GOT3 (cell line): ENCODE measurements at places on chromosomes 12 and 14.

DNA sequence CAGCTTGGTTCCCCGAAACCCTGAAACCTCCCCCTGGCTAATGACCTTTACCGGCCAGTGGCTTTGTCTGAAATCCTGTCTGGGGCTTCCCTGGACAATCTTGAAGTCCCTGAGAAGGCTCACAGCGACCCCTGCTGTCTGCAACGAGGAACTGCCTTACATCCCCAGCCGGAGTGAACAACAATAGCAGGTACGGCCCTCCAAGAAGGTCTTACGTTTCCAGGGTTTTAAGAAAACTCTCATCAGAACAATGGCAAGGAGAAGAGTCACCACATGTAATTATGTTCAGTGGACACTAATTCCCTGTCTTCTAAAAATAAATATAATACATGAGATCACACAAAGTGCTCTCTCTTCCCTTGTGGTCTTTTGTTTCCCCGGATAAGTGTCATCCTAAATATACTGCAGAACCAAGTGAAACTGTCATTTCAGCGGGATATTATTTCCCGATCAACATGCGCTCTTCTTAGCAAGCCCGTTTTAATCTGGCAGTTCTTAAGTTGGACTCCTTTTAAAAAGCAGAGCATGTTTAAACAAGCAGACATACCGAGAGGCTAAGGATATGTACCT, 53.3 kb downstream of the RBM19 start:
- DNase-seq: no peak

GRCh38 chr12:3102771-3103410, 25.7 kb downstream of the TSPAN9 start:
- DNase-seq: no peak

- no peak for DNase-seq
Measured at GRCh38 chr12:18970603-18971002, 158.9 kb upstream of the PLEKHA5 start.

DNA sequence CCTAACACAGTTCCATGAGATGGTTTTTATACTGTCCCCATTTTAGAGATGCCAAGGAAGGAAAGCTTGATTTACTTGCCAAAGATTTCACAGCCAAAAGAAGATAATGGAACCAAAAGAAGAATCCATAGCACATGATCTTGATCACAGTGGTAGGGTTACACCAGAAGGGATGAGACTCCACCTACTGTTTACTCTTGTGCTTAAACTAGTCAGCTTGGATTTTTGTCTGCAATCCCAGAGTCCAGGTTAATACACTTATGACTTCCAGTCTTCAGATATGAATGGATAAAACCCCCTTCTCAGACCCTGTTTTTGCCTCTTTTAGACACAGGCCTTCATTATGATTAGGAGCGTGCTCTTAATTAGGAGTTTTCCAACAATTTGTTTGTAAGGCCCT, 454.2 kb downstream of the AEBP2 start:
- DNase-seq: no peak

DNA sequence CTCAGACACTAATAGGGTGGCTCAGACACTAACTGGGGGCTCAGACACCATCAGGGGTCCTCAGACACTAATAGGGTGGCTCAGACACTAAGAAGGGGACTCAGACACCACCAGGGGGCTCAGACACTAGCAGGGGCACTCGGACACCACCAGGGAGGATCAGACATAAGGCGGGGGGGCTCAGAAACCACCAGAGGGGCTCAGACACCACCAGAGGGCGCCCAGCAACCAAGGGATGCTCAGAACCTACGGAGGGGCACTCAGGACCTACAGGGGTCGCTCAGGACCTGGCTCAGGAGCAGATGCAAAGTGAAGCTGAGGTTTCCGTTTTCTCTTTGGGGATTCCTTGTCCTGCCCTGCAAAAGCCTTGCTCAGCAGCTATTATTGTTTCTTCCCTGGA, 448.5 kb downstream of the TMEM121 start:
- DNase-seq: no peak

DNA sequence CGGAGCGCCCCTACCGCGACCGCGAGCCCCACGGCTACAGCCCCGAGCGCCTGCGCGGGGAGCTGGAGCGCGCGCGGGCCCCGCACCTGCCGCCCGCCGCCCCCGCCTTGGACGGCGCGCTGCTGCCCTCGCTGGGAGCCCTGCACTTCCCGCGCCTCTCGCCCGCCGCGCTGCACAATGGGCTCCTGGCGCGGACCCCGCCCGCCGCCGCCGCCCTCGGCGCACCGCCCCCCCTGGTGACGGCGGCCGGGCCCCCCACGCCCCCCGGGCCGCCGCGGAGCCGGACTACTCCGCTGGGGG, 27.0 kb downstream of the LRCOL1 start:
- DNase-seq: no peak

DNA sequence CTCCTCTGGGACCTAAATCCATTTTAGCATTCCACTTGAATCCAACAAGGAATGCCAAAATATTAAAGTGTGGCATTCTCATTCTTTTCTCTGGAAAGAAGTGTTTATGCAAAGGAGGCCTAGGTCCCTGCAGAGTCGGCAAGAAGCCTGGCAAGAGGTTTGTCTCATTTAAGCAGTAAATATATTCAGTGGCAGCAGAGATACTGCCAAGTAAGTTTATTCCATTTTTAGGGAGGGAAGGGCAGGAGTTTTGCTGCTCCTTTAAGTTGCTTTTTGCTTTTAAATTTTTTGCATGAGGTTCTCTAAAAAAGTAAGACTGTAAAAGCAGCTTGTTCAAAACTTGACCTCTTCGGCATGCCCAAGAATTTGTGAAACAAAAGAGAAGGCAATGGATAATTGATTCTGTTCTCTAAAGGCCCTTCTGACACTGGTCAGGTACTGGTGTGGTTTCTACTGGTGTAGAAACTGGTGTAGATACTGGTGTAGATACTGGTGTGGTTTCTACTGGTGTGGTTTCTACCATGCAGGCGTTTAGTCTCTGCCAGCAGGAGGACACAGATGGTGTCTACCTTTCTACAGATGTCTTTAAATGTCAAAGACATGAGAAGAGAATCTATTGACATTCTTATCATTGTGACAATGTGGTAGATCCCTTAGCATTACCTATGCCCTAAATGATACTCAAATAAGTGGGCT, 107.3 kb downstream of the SAMD4A start:
- DNase-seq: no peak

GRCh38 chr12:112901271-112901670, 5.5 kb upstream of the OAS1 start:
- DNase-seq: no peak

DNA sequence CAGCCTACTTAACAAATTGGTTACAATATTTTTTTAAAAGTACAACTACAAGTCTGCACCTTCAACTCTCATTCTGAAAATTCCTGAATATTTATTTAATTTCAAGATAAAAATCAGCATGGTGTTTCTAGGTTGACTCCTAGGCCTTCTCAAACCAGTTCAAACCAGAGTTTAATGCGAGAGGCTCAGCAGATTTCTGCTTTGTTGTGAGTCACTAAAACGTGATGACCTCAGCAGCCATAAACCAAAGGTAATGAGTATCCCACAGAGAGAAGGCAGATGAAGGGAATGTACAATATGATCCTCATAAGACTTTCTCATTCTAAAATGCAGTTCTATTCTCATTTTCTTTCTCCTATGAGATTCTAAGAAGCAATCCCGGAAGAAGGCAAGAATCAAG, 1.5 kb downstream of the PRDM4 start:
- no peak for DNase-seq

- DNase-seq: no peak
Measured at GRCh38 chr12:50065726-50066310, 8.4 kb downstream of the ASIC1 start.

- DNase-seq: no peak
Measured at GRCh38 chr14:103259184-103259583, 74.9 kb upstream of the EIF5 start.

GRCh38 chr12:64675795-64676194, 65.5 kb downstream of the RASSF3 start:
- no peak for DNase-seq
